ENCODE measurements at places on chromosomes 2 and 18.

DNA sequence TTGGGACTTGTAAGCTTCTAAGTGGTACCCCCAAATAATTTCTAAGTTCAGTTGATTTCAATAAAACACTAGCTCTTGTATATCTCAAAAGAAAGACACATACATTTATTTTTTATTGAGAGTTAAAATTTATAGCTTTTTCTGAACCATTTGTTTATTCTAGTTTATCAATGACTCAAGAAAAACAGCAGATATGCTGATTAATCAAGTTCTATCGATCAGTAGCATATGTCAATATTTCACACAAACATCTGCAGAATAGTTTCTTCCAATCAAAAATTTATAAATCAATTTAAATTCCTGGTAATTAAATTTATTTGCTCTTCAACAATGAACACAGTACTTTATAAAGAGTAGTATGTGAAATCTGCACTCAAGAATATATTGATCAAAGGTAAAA, 5.3 kb downstream of the FIGN start:
- DNase-seq = no peak

DNA sequence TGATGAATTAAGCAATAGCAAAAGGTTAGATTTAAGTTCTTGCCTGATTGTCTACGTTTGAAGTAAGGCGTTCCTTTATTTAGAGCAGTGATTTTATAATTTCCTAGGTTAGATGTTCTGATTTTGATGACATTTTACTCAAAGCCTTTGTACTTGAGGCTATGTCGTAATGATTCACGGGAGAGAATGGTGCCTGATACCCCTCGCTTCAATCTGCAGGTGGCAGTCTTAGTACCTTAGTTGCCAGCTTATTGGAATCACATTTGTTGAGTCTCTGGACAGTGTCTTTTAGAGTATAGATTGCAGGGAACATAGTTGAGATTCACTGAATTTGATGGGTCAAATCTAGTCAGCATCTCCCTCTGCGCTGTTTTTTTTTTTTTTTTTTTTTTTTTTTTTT, 89.5 kb downstream of the BIRC6 start:
- DNase-seq = no peak

GRCh38 chr2:194483041-194483440, 1174.0 kb upstream of the SLC39A10 start:
- DNase-seq = no peak

GRCh38 chr2:219308142-219309101, 779 bp downstream of the PTPRN start:
- peak; percentile 90 for DNase-seq

GRCh38 chr18:34976899-34977837, 64.0 kb upstream of the MAPRE2 start:
- DNase-seq = peak; percentile 75

DNA sequence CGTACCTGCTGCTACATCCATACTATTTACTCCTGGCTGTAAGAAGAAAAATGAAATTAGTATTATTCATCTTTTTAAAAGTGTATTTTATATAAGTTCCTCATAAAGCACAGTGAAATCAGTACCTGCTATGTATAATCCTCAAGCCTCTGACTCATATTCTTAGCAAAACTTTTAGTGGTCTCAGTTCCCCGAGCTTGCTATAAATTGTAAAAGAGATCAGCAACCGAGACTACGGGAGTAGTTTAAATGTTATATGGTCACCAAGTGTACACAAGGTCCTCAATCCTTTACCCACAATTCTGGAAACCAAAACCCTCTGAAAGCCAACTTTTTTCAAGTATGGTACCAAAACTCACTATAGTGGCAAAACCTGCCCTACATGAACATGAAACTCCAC, 24.2 kb downstream of the PRPF40A start:
- no peak for DNase-seq

GRCh38 chr2:176826356-176826755, 386.2 kb upstream of the HNRNPA3 start:
- DNase-seq = no peak

DNA sequence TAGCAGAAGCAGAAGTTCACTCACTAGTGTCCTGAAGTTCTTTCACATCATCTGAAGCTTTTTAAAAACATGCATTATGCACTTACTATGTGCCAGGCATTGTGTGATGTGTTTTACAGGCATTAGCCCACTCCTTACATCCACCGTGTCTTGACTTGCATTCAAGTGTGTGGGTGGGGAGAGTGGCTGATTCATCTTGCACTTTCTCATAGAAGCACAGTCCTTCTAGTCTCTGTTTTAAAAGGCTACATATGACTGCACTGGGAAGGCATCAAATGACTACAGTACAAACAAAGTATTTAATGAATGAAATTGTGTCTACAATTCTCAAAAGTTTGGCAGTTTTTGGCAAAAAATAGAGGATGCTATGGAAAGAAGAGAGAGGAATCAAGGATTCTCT, 21.6 kb upstream of the DSC3 start:
- no peak for DNase-seq

GRCh38 chr2:207416111-207416510, 113.7 kb upstream of the CREB1 start:
- DNase-seq = no peak

GRCh38 chr2:145592361-145592760, 1072.4 kb upstream of the ZEB2 start:
- DNase-seq = no peak

DNA sequence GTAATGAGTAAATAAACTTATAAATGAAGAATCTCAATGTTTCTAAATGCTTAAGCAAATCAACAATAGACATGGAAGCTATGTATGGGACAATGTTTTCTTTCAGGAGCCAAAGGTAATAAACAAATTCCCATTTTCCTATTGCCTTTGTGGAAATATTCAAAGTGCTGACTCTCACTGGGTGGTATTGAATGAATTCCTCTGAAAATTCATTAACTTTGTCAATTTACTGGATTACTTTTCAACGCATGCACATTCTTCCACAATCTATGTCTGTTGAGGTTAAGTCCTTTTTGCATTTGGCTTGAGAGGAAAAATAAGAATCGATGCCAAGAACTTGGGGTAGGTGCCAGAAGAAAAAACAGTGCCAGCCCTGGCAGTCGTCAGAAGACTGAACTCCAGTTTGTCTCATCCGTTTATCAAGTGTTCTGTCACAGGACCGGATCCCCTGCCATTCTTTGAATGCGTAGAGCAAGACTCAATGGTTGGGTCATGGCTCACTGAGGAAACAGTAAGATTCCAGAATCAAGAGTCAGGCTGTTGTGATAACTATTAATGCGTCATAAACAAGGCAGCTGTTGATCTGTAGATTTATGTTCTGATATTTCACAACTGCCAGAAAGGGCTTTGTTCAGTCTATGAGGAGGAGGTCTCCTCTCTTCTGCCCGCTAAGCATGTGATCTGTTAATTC, 133.3 kb downstream of the GFPT1 start:
- no peak for DNase-seq

- no peak for DNase-seq
Observed at GRCh38 chr2:177275040-177275742, 10.7 kb upstream of the NFE2L2 start.

DNA sequence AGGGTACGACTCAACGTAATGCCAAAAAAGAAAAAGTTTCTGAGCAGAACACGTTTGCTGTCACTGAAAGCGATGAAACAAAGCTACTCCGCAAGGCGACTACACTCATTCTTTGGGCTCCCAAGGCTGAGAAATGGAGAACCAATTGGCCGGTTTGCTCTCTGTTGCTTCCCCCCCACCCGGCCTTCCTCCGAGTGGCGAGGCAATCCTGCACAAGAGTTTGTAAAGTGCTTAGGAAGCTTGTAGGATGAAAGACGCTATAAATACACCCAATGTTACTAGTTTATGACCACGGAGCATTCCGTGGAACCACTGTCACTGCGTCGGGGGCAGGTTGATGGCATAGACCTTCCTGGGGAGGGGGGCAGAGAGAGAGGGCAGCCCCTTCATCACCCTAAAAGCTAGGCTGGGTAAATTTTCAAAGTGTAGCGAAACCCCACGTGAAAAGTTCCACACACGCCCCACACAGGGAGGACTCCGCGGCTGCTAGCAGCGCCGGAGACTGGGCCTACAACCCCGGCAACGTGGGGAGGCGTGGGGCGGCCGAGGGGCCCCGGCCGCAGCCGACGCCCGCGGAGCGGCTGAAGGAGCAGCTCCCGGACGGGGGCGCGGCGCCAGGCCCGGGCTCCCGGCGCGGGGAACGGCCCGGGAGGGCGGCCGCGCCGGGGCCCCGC, 915 bp downstream of the CUL3 start:
- DNase-seq = no peak

GRCh38 chr2:136213836-136214235, 95.9 kb upstream of the CXCR4 start:
- DNase-seq = no peak

GRCh38 chr18:24534737-24535136, 74.3 kb downstream of the HRH4 start:
- DNase-seq = no peak

DNA sequence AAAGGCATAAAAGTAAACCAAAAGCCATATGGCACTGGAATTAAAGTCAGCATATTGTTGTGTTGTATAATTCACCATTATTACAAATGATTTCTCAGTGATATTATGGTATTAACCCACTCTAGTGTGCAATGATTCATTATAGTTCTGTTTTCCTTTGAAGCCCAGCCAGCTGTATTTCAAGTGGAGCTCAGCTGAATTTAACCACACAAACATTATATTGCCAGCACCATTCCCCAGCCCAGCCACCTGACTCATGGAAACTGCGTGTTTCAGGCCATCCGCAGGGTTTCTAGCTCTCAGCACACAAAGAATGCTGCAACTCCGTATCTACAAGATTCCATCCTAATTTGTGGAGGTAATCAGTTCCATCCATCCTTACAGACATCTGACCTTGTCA, 166.8 kb upstream of the CHAC2 start:
- no peak for DNase-seq

DNA sequence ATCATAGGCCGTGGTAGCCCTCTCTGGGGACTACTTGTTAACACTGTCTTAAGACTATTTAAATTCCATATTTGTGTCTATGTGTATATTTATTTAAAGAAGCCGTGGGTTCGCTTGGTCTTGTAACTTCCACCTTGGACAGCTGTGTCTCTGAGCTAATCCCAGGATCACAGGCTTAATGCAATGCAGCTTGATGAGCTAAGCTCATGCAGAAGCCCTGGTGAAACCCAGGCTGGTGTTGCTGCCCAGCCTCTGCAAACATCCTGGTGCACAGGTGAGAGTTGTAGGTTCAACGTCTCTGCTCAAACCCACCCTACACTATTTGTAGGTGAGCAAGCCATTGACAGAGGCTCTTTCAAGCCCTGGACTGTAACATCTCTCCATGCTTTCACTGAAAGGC, 211.8 kb downstream of the FAM210A start:
- no peak for DNase-seq
